ENCODE measurements at places on chromosomes 4 and X. TPM values are rescaled to one million over a fixed set of nuclear protein-coding genes. Genes with fewer than 3 reads are reported as not detected.

Gene DCAF4L1
- total RNA-seq = 0.22 TPM

- DNase-seq = no peak
Measured at GRCh38 chr4:140070973-140071372, 83.0 kb downstream of the MAML3 start.

DNA sequence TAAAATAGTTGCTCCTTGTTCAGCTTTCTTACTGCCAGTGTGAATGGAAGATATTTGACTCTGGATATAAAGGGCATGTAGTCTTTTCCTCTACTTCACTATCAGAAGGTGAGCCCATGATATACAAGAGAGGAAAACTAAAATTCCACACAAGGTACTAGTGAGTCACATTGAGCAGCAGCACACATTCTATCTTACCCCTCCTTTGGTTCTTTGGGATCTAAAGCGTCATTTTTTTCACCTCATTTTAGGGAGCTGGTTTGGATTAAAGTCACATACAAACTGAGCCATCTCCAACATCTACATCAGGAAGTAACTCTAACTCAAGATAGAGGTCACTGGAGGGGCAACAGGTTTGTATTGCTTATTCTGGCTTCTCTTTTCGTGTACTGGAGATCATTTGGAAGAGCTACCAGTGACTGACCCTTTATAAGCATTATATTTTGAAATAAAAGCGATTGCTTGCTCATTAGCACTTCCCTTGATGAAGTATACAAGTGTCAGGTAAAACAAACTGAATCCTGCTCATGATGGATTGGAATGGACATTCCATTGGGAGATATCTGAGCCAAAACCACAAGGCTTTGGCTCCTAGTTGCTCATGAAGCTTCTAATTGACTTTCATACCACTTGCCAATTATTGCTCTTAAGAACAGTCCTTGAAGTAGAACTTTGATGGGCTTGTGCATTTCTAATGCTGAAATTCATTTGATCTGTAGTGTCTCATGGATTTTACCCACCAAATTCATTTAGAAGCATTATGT is 124.1 kb downstream of the SPCS3 start:
- no peak for DNase-seq

Gene FGD1
- 0.06 TPM for total RNA-seq

- no peak for DNase-seq
Measured at GRCh38 chr4:168569066-168569930, 72.4 kb downstream of the PALLD start.

DNA sequence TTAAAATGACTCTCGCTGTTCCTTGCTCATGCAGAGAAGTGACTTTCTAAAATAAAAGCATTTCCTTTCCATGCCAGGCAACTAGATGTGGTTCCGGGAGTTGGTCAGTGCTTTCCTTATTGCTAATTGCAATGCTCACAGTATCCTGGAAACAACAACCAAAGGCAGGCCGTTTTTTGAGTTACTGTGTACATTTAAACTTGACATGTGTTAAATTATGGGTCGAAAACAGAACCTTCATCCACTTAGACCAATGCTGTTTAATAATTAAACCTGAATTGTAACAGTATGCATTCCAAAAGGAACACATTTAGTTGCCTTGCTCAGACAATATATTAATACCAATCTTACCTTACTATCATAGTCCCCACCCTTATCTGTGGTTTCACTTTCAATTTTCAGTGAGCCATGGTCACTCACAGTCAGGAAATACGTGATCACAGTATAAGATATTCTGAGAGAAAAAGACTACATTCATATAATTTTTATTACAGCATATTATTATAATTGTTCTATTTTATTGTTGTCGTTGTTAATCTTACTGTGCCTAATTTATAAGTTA is 102.6 kb downstream of the HS6ST2 start:
- no peak for DNase-seq

DNA sequence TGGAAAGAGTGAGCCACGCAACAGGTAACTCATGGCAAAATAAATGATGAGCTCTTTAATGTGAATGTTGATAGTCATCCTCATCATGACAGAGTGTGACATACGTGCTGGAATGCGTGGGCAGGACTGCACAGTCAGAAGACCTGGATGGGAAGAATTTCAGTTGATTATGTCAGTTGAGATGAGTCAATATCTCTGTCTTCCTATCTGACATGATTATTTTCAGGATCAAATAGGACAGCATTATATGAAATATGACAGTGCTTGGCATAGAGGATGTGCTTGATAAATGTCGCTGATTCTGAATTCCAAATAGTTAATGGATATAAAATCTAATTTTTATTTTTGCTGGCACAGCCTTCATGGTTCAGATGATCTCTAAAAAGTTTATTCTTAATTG is 95.1 kb downstream of the IL15 start:
- DNase-seq = no peak

GRCh38 chr4:38668203-38668971 is 4.4 kb downstream of the KLF3 start:
- DNase-seq = no peak

Gene LPAR4
- not detected for total RNA-seq

- DNase-seq = no peak
Measured at GRCh38 chr4:112031712-112032328, 113.4 kb upstream of the FAM241A start.

Gene GPAT3
- total RNA-seq = 3.1 TPM

DNA sequence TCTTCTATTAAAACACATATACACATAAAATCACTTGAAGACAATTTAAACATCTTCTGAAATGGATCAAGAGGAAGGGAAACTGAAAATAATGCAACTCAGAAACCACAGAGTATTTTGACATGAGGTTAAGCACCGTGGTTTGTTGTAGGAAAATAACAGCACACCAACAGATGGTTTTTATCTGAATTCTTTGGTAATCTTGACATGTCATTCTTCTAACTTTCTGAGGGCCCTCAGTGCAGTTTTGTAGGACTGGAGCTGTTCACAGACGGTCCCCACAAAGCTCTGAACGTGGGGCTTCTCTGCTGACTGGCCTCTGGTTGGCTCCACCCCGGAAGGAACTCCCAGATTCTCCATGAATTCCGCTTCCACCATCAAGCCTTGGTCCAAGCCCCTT is 16.0 kb upstream of the TLR8 start:
- DNase-seq = peak; percentile 32

Gene CYP2U1
- 5.3 TPM for total RNA-seq

Gene NSUN7
- 0.25 TPM for total RNA-seq

DNA sequence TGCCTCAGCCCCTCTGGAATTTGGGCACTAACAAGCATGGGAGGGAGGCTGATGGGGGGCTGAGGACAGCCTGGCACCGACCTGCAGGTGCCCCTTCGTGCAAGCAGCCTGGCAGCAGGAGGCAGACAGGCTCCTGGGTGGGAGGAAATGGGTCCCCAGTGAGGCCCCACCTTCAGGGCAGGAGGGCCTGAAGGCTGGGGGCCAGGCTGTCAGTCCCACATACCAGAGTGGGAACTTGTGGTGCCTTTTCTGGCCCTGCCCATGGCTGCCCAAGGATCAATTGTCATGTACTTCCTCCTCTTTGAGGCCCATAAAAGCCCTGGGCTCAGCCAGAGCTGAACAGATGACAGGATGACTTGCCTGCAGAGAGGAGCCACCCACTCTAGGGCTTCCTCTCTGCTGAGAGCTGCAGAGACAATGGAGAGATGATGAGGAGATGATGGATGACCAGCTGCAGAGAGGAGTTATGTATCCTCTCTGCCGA is 141.0 kb downstream of the PDHA2 start:
- no peak for DNase-seq

Gene AASDH
- total RNA-seq = 12.8 TPM

Gene MAGEA11
- total RNA-seq = not detected

DNA sequence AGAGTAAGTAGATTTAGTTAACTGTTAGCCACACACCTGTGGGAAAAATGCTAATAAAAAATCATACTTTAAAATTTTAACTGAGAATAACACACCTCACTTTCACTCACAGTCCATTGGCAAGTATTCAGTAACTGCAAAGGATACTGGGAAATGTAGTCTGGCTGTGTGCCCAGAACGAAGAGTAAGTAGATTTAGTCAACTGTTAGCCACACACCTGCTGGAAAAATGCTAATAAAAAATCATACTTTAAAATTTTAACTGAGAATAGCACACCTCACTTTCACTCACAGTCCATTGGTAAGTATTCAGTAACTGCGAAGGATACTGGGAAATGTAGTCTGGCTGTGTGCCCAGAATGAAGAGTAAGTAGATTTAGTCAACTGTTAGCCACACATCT is 178.4 kb upstream of the NWD2 start:
- no peak for DNase-seq
